ENCODE measurements at places on chromosomes 6 and 20. TPM values are rescaled to one million over a fixed set of nuclear protein-coding genes. Genes with fewer than 3 reads are reported as not detected.

The RIPPLY2 gene
- not detected for total RNA-seq

The FAM209B gene
- 1.00 TPM for total RNA-seq

The HLA-DRB1 gene
- total RNA-seq = not detected

The ANGPT4 gene
- not detected for total RNA-seq

The OR2J3 gene
- not detected for total RNA-seq

The KLC4 gene
- total RNA-seq = 6.8 TPM

The PSMB1 gene
- total RNA-seq = 221 TPM

The SLC22A7 gene
- total RNA-seq = not detected

The VEGFA gene
- 32.5 TPM for total RNA-seq

The BMP7 gene
- 0.13 TPM for total RNA-seq

The FLRT3 gene
- 1.7 TPM for total RNA-seq

The BHLHE23 gene
- total RNA-seq = not detected

The SRMS gene
- total RNA-seq = 0.18 TPM

The ZC2HC1B gene
- not detected for total RNA-seq

The TUBB1 gene
- total RNA-seq = not detected

The ACSS2 gene
- total RNA-seq = 9.7 TPM

The CRIP3 gene
- total RNA-seq = not detected

The PTPRA gene
- total RNA-seq = 39.8 TPM

The CGAS gene
- total RNA-seq = 4.9 TPM

The ITPA gene
- 124 TPM for total RNA-seq

The NDRG3 gene
- total RNA-seq = 23.2 TPM

The ZSCAN23 gene
- not detected for total RNA-seq

The PRIM2 gene
- 10.9 TPM for total RNA-seq

The SUMO4 gene
- total RNA-seq = not detected

The MYLK2 gene
- total RNA-seq = 0.55 TPM

The BANF2 gene
- not detected for total RNA-seq

The IYD gene
- not detected for total RNA-seq

The GRM1 gene
- not detected for total RNA-seq

The HMGA1 gene
- 581 TPM for total RNA-seq

The NRSN2 gene
- 44.0 TPM for total RNA-seq

The SLC17A3 gene
- total RNA-seq = 0.87 TPM

The DTD1 gene
- 80.5 TPM for total RNA-seq

The SPACA1 gene
- total RNA-seq = not detected

The PPDPF gene
- 326 TPM for total RNA-seq

The RBM24 gene
- total RNA-seq = 10.3 TPM

The GPX6 gene
- not detected for total RNA-seq

The F13A1 gene
- total RNA-seq = not detected

The OPN5 gene
- not detected for total RNA-seq

The MAP7 gene
- total RNA-seq = 22.2 TPM

The C6orf52 gene
- 2.6 TPM for total RNA-seq

The GRIK2 gene
- total RNA-seq = 0.21 TPM

The PROKR2 gene
- not detected for total RNA-seq

The TRIM15 gene
- total RNA-seq = not detected

The SLC13A3 gene
- total RNA-seq = not detected

The EMILIN3 gene
- 0.47 TPM for total RNA-seq

The VWA7 gene
- 1.4 TPM for total RNA-seq

The GMPR gene
- 3.8 TPM for total RNA-seq

The C6orf163 gene
- 0.44 TPM for total RNA-seq

The OVOL2 gene
- total RNA-seq = 0.27 TPM

The SAMD5 gene
- 0.58 TPM for total RNA-seq

The IL17A gene
- total RNA-seq = not detected

Measured in A549 treated with ZK216348 at 1 μM for 4 hours (cell line).